ENCODE measurements at places on chromosomes 4 and X.

DNA sequence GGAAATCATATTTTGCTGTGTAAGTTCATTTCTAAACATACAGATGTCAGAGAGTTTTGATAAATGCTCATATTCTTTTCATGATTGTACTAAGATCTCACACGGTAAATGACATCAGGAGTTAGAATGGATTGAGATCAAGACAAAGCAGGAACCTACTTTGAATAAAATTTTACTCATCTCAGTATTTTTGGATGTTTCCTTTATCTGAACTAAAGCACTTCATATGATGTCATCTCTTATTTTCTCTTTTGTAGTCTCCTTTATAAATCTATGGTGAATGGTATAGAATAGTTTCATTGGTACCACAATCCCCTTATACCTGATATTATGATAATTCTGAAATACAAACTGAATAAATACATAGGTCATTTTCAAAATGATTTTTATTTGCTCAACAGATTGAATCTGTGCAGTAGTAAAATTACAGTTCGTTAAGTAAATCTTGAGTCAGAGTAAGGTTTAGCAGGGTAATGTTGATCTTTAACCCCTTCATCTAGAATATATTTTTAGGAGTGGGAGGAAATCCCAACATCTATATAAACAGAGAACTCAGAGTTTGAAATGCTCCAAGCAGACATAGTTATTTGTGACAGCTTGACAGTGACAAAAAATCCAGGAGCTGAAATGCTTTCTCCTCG is 180.0 kb downstream of the MGST2 start:
- no peaks in the 10 kb centered on the region for H3K36me3 ChIP-seq
- H3K27me3 ChIP-seq, result no peaks in the 10 kb centered on the region
- DNase-seq, result no peak
- H3K27ac ChIP-seq, result no peak overlapping the region
- no peak overlapping the region for H3K4me3 ChIP-seq

- no peaks in the 10 kb centered on the region for H3K36me3 ChIP-seq
- H3K4me1 ChIP-seq, result no peaks in the 10 kb centered on the region
- no peak for DNase-seq
- no peak overlapping the region for H3K27ac ChIP-seq
- H3K27me3 ChIP-seq, result no peaks in the 10 kb centered on the region
Observed at GRCh38 chrX:76253432-76253831, 80.6 kb downstream of the PBDC1 start.

GRCh38 chrX:85903692-85904471 is 143.5 kb downstream of the CHM start:
- DNase-seq, result no peak
- no peak overlapping the region for H3K27ac ChIP-seq
- H3K4me1 ChIP-seq, result no peaks in the 10 kb centered on the region
- no peaks in the 10 kb centered on the region for H3K36me3 ChIP-seq
- H3K4me3 ChIP-seq, result no peak overlapping the region

DNA sequence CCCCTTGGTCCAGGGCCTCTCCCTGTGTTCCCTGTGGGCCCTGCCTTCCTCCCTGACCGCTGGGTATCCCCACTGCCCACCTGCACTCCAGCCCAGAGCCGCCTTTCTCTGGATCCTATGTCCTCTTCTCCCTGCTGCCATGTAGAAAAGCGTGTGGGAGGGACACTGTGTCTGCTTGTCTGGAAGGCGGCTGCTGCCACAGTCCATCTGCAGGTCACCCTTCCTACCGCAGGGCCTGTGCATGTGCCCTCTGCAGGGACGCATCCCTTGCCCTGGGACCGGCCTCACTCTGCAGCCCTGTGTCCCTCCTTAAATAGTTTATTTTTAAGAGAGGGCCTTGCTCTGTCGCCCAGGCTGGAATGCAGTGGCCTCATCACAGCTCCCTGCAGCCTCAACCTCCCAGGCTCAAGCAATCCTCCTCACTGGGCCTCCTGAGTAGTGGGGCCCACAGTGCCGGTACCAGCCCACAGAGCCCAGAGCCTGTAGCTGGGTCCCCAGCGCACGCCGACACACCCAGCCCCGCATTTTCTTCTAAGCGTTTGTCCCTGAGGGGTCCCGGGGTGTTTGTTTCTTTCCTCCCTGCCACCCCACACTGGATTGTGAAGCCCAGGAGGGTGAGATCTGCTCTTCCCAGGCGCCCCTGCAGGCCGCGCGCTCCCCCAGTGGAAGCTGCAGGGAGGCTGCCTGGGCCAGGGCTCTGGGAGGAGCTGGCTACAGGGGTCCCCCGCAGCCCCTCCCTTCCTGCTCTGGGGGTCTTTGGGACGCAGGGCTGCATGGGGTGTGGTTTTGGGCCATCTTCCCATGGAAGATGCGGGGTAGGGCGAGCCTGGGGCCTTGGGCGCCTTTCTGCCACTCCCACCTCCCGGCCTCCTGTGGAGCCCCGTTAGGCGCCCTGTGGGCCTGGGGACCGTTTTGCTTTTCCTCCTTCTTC is 12.8 kb upstream of the NAT8L start:
- H3K36me3 ChIP-seq, result no peaks in the 10 kb centered on the region
- H3K27ac ChIP-seq, result no peak overlapping the region
- DNase-seq, result no peak
- peaks cover 10% of the 10 kb centered on the region for H3K4me1 ChIP-seq
- H3K27me3 ChIP-seq, result peaks cover 6% of the 10 kb centered on the region

DNA sequence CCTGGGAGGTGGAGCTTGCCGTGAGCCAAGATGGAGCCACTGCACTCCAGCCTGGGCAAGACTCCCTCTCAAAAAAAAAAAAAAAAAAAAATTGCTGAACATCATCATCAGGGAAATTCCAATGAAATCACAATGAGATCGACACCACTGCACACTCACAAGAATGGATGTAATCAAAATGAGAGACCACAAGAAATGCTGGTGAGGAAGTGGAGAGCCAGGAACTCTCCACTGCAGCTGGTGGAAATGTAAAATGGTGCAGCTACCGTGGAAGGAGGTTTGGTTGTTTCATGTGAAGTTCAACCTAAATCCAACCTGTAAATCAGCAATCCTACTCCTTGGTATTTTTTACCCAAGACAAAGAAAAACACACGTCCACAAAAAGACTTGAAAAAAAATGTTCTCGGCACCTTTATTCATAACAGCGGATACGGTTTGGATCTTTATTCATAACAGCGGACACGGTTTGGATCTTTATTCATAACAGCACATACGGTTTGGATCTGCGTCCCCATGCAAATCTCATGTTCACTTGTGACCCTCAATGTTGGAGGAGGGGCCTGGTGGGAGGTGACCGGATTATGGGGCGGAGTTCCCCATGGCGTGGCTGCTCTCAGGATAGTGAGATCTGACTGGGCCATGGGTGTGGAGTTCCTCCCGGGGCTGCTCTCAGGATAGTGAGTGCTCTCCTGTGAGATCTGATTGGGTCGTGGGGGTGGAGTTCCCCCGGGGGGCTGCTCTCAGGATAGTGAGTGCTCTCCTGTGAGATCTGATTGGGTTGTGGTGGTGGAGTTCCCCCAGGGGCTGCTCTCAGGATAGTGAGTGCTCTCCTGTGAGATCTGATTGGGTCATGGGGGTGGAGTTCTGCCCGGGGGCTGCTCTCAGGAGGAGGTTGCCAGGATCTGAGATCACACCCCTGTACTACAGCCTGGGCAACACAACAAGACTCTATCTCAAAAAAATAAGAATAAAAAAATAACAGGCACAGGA is 7.7 kb downstream of the GAK start:
- H3K27ac ChIP-seq, result no peak overlapping the region
- no peaks in the 10 kb centered on the region for H3K36me3 ChIP-seq

- DNase-seq, result no peak
- no peaks in the 10 kb centered on the region for H3K36me3 ChIP-seq
- H3K4me1 ChIP-seq, result no peaks in the 10 kb centered on the region
- H3K4me3 ChIP-seq, result no peak overlapping the region
- no peak overlapping the region for H3K27ac ChIP-seq
- H3K27me3 ChIP-seq, result no peaks in the 10 kb centered on the region
Observed at GRCh38 chr4:16116019-16116418, 32.2 kb upstream of the PROM1 start.

DNA sequence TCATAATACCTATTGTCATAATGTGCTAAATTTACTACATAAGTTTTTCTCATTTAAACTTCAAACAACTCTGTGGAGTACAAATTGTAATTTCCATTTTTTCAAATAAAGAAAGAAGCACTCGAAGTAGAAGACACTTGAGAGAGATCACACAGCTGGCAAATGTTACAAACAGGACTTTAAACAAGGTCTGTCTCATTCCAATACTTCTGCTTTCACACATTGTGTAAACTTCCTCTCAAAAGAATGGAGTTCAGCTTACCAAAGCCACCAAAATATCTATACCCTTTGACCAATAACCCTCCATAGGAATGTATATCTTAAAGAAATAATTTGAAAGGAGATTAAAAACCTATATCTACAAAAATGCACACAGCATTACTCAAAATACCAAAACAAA is 88.3 kb downstream of the OPHN1 start:
- H3K27ac ChIP-seq, result no peak overlapping the region
- no peaks in the 10 kb centered on the region for H3K36me3 ChIP-seq
- no peak for DNase-seq
- H3K27me3 ChIP-seq, result no peaks in the 10 kb centered on the region
